ENCODE measurements at places on chromosomes 5 and 9.

- no peak for DNase-seq
Observed at GRCh38 chr9:121021301-121021700, 28.8 kb downstream of the C5 start.

GRCh38 chr5:150202501-150202900, 12.6 kb downstream of the SLC6A7 start:
- no peak for DNase-seq

DNA sequence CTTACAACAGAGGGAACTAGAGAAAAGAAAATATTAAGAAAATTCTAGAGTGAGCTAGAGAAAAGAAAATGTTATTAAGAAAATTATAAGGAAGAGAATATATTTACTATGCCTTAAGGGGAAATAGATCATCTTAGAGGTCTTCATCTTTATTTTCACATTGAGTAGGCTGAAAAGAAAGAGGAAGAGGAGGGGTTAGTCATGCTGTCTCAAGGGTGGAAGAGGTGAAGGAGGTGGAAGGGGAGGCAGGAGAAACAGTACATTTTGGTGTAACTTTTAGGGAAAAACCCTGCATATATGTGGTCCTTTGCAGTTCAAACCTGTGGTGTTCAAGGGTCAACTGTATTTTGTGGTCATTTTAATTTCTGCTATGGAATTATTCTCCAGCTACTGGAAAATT, 46.6 kb downstream of the PPIP5K2 start:
- DNase-seq = no peak

DNA sequence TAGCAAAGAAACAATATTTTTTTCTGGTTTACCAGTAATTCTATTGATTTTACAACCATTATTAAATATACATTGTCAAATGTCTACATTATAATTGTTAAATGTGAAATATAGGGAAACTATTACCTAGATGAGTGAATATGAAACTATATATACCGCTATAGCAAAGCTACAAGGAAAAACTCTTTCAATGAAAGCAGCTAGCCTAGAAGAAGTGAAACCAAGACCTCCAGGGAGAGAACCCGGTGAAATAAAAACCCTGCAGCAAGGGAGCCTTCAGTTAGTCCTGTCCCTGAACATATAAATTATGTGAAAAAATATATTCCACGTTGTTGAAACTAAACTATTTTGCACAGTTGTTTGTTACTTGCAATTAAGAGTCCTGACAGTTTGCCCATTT, 913.1 kb downstream of the EFNA5 start:
- no peak for DNase-seq

DNA sequence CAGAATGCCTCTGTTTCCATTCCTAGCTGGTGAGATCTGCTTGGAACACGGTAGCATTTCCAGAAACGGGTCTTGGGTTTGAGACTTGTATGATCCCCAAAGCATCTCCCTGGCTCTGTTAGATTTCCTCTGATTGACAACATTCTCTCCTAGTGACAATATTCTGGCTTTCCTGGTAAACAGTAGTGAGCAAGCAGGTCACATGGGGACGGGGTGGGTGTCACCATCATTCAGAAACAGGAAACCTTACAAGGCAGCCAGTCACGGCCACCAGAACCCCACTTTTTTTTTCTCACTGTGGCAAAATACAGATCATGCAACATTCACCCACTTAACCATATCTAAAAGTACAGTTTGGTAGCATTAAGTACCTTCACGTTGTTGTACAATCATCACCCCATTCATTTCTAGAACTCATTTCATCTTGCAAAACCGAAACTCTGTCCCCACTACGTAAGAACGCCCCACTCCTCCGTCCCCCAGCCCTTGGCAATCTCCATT, 90.1 kb upstream of the LMX1B start:
- no peak for DNase-seq

- no peak for DNase-seq
Observed at GRCh38 chr5:97297704-97298091, 114.7 kb upstream of the RIOK2 start.

- DNase-seq = no peak
Observed at GRCh38 chr5:126938466-126938865, 91.9 kb downstream of the MARCHF3 start.

DNA sequence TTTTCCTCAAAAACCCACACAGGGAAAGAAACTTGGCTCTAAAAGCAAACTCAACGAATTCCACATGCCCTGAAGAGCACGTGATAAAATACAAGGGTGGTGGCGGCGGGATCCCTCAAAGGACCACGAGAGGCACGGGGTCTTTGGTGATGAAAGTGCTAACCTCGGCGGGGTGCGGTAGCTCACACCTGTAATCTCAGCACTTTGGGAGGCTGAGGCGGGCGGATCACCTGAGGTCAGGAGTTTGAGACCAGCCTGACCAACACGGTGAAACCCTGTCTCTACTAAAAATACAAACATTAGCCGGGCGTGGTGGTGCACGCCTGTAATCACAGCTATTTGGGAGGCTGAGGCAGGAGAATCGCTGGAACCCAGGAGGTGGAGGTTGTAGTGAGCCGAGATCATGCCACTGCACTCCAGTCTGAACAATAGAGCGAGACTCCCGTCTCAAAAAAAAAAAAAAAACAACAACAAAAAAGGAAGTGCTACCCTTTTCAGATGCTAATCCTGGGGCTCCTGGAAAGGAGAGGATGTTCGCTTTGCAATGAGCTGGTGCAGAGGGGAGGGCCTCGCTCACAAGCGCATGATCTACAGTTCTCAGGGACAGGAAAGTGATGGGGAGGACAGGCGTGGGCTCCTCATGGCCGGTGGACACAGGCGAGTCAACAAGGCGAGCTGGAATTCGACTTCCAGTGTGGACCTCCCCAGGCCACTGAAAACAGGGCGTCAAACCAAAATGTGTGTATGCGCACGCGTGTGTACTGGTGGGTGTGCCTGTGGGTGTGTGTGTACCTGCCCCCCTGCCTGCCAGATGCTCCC, 54.1 kb downstream of the USP20 start:
- no peak for DNase-seq

- no peak for DNase-seq
Observed at GRCh38 chr5:67319935-67320725, 123.5 kb upstream of the CD180 start.

GRCh38 chr5:10757043-10757442, 4.0 kb downstream of the DAP start:
- DNase-seq = no peak

- no peak for DNase-seq
Observed at GRCh38 chr9:107546859-107547258, 57.3 kb upstream of the KLF4 start.
